ENCODE measurements at places on chromosomes 2 and 18.

GRCh38 chr2:36634981-36635597, 37.1 kb upstream of the FEZ2 start:
- DNase-seq = no peak

DNA sequence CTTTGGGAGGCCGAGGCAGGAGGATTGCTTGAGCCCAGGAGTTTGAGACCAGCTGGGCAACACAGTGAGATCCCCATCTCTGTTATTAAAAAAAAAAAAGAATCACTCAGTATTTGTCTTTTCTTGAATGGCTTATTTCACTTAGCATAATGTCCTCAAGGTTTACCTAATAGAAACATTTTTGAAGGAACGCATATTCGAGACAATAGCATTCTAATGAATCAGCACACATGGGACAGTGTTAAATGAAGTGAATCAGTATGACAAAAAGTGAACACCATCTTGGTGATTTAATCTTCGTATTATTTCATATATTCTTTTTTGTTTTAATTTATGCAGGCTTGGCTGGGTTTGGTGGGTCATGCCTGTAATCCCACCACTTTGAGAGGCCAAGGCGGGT, 44.7 kb downstream of the WIPF1 start:
- DNase-seq = no peak

GRCh38 chr2:232388324-232388891, 9.9 kb downstream of the ALPP start:
- no peak for DNase-seq

- DNase-seq = no peak
Measured at GRCh38 chr2:83517727-83518368, 941.2 kb downstream of the SUCLG1 start.

GRCh38 chr2:110885256-110885655, 152.9 kb downstream of the ACOXL start:
- DNase-seq = no peak

- DNase-seq = no peak
Measured at GRCh38 chr2:165182029-165182428, 21.8 kb downstream of the SCN3A start.

GRCh38 chr2:188596054-188596453, 304.4 kb downstream of the GULP1 start:
- DNase-seq = no peak

GRCh38 chr2:158668001-158668765, 126.9 kb upstream of the DAPL1 start:
- DNase-seq = no peak

DNA sequence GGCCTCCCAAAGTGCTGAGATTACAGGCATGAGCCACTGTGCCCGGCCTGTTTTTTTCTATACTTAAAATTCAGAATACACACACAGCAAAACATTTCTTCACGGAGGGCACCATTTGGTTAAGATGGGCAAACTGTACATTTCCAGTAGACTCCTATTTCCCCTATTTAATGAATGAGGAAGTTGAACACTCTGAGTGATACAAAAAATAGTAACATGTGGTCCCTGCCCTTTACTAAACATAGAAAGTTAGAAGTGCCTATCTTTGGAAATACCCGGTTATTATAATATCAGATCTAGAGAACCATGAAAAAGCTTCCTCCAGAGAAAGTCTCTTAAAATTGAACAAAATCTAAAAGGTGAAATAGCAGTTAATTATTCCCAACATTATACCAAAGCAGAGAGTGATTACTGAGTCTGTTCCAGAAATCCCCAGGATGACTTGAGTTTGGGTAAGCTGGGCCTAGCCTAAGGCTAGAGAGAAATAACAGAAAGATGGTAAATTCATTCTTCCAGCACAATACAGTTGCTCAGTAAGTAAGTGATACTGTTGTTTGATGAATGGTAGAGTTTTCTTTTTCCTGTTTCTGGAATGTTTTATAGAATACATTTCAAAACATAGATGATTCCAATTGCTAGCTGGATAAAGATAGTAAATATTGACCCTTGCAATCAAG, 23.3 kb upstream of the RMC1 start:
- peak; percentile 22 for DNase-seq

- no peak for DNase-seq
Measured at GRCh38 chr2:15894481-15895144, 45.7 kb upstream of the MYCN start.

DNA sequence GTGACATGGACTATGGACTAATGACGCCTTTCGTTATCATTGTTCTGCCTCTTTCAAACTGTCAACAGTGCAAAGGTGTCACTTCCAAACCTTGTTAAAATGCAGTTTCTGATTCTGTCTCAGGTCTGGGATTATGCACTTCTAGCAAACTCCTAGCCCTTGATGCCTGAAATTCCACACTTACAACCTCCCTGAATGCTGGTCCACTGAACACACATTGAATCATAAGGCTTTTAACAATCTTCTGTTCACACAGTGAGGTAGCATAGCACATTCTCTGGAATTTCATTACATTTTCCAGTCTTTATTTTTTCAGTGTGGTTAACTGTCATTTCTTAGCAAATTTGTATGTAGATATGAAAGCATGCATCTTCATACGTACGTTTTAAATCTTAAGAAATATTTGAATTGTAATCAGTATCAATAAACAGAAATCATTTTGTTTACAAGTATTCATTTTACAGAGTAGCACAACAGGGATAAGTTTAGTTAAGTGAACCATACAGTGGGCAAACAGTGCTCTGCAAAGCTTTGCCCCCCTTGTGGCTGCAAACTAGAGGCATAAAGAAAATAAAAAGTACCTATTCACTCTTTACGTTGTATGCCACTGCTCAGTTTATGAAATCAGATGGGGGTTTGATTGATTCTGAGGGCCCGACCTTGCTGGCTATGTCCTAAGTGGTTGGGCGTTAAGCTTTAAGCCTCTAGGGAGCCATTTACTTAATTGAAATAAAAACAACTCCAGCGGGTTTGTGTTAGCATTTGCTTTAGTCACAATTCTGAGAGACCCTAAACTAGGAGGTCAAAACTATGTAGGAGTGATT, 250.8 kb downstream of the LRRTM1 start:
- no peak for DNase-seq

DNA sequence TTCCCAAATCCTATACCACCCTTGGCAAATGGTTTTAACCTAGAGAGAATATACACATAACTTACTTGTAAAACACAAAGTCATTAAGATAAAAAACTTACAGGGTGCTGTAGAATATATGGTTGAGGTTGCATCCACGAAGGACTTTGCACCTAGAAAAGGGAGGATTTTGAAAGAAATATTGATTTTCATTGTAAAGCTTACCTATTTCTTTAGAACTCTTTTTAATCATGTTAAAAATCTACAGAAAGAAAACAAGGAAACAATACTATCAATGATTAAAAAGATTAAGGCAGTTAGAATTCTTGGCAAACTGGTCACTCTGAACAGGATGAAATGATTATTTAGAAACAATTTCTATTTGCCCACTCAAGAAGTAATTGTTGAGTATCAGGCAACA, 81.1 kb upstream of the ITGB6 start:
- DNase-seq = no peak

- peak; percentile 71 for DNase-seq
Measured at GRCh38 chr2:197239434-197239833, 71.1 kb downstream of the ANKRD44 start.

DNA sequence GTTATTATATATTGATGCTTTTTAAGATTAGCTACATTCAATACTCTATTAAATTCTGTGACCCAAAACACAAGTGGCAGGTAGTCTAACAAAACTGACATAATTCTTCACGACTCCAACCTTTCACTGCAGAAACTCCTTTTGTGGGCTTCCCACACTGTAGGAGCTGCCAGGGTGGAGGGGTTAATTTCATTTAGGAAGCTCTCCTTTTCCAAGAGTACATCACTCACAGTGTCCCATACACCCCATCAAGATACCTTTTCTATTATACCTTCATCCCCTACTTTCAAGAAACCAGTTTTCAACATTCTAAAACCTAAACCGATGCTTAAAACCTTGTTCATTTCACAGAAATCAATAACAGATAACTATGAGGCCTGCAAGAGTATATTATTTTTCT, 825 bp downstream of the THUMPD2 start:
- peak; percentile 42 for DNase-seq

DNA sequence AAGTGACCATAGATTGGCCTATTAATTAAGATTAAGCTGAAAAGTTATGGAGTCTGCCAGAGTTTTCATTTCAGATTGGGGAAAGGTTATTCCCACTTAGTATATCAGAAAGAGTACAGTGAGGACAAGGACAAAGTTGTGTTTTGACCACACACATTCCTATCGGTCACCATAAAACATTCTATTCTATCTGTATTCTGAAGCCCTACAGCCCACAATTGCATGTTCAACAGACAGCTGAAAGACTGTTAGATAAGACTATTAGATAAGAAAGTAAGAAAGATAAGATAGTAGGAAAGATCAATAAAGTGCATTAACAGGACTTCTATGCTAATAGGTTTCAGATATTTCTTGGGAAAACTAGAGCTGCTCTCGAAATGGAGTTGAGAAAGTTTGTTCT, 26.7 kb upstream of the ACYP2 start:
- DNase-seq = no peak

DNA sequence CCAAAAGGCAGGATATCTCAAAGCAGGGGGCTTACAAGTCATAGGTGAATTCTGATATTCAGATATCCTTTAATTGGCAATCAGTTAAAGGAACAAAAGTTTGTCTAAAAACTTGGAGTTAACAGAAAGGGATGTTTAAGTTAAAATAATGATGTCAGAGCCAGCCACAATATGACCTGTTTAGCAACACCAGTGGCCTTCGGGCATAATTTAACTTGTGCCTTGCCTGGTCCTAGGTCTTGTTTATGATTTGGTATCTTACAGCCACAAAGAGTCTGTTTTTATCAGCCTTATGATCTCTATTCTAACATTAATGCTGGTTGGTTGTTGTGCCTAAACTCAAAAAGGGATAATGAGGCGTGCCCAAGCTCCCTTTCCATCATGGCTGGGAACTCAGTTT, 252.9 kb downstream of the RNF152 start:
- DNase-seq = no peak

DNA sequence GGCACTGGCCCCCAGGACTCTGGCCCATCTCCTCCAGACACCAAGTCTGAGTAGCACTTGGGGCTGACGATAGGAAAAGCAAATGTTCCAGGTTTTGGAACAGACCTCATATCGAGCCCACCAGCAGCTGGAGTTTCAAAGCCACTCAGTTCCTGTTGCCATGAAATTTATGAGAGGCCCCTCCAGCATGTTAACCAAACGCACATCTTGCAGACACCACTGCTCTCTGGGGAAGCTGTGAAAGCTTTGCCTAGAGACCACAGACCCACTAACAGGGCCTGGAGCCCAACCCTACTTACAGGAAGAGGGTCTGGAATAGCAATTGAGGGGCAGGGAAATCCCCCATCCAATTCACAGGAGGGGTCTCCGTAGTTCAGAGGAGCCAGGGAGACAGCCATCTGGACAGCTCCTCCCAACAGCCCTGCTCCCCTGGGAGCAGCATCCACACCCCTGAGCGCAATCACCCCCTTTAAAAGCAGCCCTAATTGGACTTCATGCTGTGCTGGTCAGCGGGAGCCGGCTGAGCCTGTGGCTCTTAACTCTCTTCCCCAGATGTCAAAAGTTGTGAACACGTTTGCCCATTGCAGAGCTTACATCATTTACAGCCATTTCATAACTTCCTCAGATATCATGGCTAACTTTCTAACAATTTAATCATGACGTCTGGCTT, 81.3 kb downstream of the TGFA start:
- DNase-seq = peak; percentile 13

- no peak for DNase-seq
Measured at GRCh38 chr2:229087267-229087666, 183.8 kb downstream of the PID1 start.

GRCh38 chr18:34821669-34822210, 111.6 kb downstream of the DTNA start:
- peak; percentile 4 for DNase-seq

GRCh38 chr2:233049194-233049761, 10.9 kb upstream of the INPP5D start:
- DNase-seq = no peak

DNA sequence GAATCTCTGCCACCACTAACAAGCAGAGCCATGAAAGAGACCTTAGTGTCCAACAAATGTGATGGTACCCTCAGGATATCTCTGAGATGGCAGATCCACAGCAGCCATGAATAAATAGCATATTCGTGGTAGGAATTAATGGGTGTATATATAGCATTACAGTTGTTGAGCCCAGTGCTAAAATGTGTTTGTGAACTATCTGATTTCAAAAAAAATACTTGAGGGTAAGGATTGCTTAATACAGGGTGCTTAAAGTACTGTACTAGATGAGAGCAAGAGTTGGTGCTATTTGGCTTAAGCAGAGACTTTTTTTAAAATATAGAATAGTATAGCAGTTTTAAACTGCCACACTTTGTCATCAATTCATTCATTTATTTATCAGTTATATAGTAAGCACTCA, 101.5 kb upstream of the GALNT5 start:
- no peak for DNase-seq

- DNase-seq = no peak
Measured at GRCh38 chr18:68969027-68969426, 171.1 kb downstream of the CCDC102B start.

GRCh38 chr2:108910011-108910431, 79.0 kb downstream of the EDAR start:
- DNase-seq = no peak

- no peak for DNase-seq
Measured at GRCh38 chr2:120538691-120539423, 192.9 kb downstream of the INHBB start.

GRCh38 chr2:98935777-98936352, at the start of gene CRACDL:
Gene CRACDL, minus strand, starts transcription at chr2:98936225. Its CDS starts 89,425 bp downstream, at chr2:98846800.
- DNase-seq = no peak

- no peak for DNase-seq
Measured at GRCh38 chr2:204340511-204340910, 204.8 kb upstream of the PARD3B start.

- peak; percentile 20 for DNase-seq
Measured at GRCh38 chr18:74356959-74357358, 41.3 kb downstream of the C18orf63 start.

DNA sequence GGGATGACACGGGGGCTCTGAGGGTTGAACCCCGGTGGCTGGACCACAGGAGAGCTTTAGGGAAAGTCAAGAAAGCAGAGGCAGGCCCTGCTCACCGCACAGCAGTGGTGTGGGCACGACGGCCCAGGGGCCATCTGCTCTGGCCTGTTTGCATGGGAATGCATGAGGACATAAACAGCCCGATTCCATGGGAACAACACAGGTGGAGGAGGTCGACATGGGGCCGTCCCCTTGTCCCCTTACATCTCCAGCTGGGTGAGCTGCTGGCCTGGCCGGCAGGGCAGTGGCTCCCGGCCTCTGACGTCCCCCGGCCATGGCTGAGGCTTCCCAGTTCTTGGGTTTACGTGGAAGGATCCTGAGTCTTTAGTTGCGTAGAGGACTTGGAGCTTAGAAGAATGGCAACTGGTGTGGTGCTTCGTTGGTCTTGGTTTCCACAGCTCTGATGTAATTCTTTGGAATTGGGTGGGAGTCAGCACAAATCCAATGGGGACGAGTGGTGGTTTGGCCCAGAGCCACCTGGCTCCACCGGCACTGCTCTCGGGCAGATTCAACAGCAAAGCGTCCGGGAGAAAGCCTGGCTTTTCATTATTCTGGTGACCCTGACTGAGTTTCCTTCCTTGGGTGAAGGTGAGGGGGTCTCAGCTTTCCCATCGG, 98.3 kb upstream of the HDAC4 start:
- no peak for DNase-seq

- peak; percentile 42 for DNase-seq
Measured at GRCh38 chr2:72883356-72883962, 3.7 kb upstream of the SPR start.

Data from OCI-M1 (cell line).